ENCODE measurements at places on chromosomes 7 and 10.
A peak's percentile ranks its signal among the peaks of the same experiment; 100 is the strongest.

DNA sequence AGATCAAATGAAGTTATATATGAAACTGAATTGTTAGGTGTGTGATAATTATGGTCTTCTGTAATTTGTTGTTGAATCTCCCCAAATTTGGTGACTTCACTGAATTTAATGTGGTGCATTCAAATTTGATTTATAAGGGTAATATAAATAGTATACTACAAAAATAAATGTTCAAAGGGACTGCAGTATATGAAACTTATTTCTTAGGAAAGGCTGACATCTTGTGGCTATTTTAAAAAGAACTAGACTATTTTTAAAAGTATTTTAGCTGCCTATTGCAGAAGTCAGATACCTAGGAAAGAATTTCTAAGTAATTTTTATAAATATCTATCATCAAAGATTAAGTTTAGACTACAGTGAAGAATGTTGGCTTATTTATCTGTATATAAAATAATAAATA lies 36.6 kb downstream of the ATRNL1 start:
- peak; percentile 0 for DNase-seq

DNA sequence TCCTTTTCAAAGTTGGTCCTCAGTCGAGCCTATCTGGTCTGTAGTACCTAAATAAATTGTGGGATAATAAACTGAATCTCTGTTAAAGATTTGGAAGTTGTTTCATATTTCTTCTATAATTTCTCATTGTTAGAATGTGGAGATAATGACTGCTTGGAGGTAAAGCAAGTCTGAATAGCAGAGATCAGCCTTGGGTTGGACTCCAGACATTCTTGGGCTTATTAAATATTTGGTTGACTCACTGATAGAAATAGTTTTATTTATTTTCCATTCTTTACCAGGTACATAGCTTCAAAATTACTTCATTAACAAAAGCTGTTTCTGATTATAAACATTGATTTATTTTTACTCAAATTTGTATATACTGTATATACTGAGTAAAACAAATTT lies 34.3 kb downstream of the TPST1 start:
- DNase-seq = no peak

GRCh38 chr10:37975401-37975991 lies 951 bp downstream of the ZNF25 start:
- no peak for DNase-seq

GRCh38 chr7:98248156-98248555 lies 3.9 kb downstream of the TECPR1 start:
- no peak for DNase-seq

DNA sequence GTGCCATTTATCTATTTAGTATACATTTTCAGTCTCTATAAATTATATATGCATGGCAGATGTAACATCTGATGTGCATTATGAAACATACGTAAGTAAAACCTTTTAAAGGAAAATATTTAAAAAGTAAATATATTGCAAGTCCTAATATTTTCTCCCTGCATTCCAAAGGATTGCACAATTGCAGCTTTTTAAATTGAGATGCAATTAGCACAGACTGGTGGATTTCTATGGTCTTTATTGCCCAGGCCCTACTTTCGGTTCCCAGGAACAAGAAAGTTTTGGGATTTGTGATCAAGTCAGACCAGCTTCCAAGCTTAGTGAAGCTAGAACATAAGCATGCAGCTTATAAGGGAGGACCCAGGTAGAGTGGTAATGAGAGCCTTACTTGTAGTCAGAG lies 337.8 kb downstream of the NRG3 start:
- DNase-seq = no peak

- DNase-seq = no peak
These were observed at the start of gene KCND2 for GRCh38 chr7:120272701-120273475. Gene KCND2, plus strand, starts transcription at chr7:120273175.

- no peak for DNase-seq
These were observed 460 bp downstream of the ANXA11 start for GRCh38 chr10:80204677-80205476.

GRCh38 chr7:130649004-130649790 lies 19.4 kb downstream of the COPG2 start:
- no peak for DNase-seq

DNA sequence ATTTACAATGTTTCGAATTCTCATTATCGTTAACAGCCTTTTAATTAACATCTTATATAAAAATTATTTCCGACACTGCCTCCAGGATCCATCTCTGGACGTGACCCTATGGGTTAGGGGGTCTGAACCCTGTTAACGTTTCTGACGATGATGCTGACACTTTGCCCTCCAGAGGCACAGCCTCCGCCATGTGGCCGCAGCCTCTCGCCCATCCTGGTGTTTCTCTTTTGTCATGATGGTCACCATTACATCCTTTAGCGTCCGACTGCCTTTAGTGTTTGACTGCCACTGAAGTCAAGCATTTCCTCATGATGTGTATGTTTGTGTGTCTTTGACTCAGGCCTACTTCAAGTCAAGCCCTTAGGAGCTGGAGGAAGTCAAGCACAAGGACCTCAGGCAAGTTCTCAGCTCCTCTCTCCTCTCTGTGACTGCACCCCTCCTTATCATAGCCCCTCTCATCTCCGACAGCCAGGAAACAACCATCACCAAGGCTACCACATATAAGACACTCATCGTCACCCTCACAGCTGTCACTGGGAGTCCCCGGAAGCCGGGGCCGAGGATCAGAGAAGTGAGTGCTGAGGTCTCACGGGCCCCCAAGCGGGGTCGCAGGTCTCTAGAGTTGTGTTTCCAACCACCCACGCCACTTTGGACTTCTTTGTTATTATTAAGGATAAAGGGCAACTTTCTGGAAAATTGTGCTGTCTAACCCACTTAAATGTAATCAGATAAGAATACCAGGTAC lies 96.1 kb upstream of the PPP2R2D start:
- no peak for DNase-seq

- DNase-seq = no peak
These were observed 220.8 kb downstream of the LRMDA start for GRCh38 chr10:75652146-75652740.

DNA sequence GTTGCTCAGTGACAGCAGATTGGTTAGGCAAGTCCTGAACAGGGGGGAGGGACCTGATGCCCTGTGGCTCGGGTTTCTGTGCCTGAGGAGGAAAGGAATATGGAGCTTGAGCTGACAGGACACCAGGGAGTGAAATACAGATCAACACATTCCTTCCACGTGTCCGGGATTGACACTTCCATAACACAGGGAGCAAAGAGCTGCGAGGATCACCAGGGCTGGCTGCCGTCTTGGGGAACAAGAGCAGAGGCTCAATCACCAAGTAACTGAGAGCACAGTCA lies 36.7 kb upstream of the EFCAB10 start:
- no peak for DNase-seq

- peak; percentile 2 for DNase-seq
These were observed 14.9 kb downstream of the TRIM56 start for GRCh38 chr7:101099969-101100781.

DNA sequence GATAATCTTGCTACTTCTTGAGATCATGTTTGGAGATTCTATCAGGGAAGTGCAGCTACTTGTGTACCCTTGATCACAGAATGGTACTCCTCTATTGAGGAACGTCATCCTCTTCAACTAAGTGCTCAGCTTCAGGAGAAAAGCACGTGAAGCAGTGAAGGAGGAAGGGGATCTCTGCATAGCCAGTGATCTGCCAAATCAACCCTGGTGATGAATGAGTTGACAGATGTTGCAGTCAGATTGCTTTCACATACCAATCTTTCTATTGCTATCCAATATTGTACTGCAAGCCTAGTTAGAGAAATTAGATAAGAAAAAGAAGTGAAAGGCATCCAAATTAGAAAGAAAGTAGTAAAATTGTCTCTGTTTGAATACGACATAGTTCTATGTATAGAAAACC lies 309.4 kb downstream of the TWIST1 start:
- DNase-seq = no peak

DNA sequence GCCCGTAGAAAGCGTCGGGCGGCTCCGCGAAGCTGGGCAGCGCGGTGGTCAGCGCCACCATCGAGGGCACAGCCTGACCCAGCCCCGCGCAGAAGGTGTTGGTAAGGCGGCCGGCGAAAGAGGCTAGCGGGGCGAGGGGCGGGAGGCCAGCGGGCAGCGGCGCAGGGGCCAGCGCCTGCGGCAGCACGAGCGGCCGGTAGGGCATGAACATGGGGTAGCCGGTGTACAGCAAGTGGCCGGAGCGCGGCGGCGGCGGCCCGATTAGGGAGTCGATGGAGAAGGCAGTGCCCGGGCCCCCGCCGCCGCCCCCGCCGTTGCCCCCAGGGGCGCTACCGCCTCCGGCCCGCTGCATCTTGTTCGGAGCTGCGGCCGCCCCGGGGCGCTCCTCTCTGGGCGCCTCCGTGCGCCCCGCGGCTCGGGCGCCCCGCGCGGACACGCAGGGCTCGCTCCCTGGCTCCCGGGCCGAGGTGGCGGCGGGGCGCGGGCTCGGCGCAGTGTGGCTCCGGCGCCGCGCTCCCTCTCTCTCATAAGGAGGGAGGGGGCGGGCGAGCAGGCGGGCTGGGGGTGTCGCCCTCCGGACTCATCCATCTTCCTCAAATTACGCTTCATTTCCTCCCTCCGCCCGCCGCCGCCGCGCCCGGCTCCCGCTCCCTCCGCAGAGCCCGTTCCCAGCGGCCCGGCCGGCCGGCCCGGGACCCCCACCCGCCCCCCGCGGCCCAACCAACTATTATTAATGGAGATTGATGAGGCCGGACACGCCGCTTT lies at the start of gene GBX1:
Gene GBX1 (minus strand): TSS at position 498 of the 765 bp plus-strand sequence. CDS start 146 bp downstream, at position 352.
- no peak for DNase-seq

DNA sequence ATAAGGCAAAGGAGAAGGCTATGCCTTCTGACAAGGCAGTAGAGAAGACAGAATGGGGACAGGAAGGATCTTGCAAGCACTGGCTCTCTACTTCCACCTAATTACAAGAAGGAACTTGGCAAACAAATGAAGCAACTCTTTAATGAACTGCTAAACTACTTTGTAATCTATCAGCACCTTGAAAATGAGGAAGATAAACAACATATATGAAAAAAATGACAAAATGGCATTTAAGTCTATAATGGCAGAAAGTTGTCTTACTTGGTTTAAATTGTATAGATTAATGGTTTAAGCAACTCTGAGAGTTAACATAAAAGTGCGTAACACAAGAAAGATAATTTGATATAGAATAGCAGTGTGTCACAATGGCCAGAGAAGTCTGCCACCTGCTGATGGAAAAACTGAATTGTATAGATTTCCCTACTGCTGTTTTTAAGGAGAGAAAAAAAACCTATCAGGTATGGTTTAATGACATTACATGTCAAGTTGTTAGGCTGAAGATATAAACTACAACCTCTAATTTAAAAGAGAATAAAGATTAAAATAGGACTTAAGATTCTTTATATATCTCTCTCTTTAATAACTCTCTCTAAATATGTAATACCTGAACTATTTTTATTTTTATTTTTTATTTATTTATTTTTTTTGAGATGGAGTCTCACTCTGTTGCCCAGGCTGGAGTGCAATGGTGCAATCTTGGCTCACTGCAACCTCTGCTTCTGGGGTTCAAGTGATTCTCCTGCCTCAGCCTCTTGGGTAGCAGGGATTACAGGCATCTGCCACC lies 11.8 kb downstream of the NT5C3A start:
- no peak for DNase-seq
